Right forelimb (tissue), 1 donor: ENCODE measurements at places on chromosomes 7 and 10.

DNA sequence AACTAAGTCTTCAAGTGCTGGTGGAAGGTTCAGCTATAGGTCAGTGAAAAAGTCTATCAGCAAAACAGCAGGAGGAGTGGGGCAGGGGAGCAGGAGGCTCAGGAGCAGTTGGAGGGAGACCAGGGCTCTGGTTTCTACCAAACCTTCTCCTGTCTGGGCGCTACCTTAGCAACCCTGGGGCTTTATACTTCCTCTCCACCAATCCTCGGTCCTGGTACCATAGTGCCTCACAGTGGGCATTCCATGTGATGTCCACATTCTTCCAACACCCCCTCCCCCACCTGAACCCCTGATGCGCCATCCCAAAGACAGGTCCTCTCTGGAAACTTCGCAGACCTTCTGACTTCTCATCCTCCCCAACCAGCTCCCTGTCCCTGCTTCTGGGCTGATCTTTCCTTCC, 25.3 kb upstream of the ACSM6 start:
- DNase-seq = no peak

- DNase-seq = no peak
Measured at GRCh38 chr7:75722373-75722772, 16.4 kb downstream of the HIP1 start.

GRCh38 chr10:103333934-103334520, 16.9 kb downstream of the PCGF6 start:
- DNase-seq = no peak

DNA sequence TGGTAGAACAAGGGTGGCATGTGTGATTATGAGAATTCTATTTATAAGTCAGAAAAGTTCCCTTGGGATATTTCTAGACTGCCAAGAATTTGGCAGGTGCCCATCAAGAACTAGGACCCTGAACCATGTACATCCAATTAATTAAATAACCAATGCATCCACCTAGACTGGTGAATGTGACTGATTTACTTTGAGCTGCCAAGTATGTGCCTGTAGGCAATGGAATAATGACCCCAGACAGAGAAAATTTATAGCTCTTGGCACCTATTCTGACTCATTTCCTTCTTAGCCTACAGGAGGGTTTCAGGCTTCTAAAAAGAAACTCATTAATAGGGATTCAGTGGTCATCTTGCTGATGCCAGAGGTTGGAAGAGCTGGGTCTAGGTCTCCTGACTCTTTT, 54.9 kb downstream of the KCNH2 start:
- no peak for DNase-seq

DNA sequence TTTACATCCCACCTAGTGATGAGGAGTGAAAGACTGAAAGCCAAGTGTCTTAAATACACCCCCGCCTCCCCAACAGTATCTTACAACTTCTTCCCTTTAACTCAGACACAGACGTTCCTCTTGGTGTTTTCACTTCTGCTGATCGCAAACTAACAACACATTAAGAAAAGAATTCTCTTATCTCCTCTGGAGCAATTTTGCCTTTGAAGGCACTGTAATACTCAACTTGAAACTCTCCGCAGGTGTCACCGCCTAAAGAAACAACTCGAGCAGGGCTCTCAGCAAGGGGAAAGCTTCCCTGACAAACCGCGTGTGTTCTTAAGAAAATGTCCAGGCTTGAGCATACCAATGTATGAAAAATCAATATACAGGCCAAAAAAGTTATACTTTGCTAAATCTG, 452 bp downstream of the SEMA3C start:
- no peak for DNase-seq

DNA sequence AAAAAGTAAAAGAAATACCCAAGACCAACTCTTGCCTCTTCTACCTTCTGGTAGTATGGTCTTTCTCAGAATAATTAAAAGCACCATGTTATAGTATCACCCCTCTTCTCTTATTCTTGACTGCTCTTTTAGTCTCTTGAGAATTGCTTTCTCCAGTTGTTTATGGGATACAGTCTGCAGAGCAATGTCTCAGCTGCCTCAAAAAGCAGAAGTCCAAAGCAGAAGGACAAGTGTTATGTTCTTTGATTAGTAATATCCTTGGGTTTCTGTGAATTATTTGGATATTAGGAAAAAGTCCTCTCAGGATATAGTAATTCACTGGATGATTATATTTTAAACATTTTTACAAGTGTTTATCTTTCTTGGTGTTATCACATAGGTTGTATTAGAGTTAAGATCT, 7.4 kb downstream of the TAS2R41 start:
- no peak for DNase-seq

- DNase-seq = no peak
Measured at GRCh38 chr7:110186334-110186733, 904.6 kb upstream of the LRRN3 start.

DNA sequence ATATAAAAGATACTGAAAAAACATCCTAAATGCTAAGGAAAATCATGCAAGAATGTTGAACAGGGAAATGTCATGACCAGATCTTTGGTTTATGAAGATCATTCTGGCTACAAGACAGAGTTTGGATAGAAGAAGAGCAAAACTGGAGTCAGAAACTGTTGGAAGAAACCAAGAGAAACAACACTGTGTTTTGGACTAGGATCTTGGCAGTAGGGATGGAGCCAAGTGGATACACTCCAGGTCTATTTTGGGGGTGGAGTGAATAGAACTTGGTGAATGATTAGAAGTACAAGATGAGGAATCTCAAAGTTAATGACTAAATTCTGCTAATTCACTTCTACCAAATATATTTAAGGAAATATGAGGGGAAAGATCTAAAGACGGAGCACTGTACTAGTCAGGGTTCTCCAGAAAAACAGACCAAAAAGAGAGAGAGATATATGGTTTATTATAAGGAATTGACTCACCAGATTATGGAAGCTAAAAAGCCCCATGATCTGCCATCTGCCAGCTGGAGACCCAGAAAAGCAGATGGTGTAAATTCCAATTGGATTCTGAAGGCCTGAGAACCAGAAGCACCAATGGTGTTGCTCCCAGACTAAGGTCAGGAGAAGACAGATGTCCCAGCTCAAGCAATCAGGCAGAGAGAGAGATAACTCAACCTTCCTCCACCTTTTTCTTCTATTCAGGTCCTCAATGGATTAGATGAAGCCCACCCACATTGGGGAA, 254.9 kb downstream of the TRIL start:
- DNase-seq = no peak

GRCh38 chr10:80491251-80492102, 37.4 kb downstream of the TSPAN14 start:
- no peak for DNase-seq

GRCh38 chr10:100182281-100182680, 3.5 kb downstream of the ERLIN1 start:
- no peak for DNase-seq

DNA sequence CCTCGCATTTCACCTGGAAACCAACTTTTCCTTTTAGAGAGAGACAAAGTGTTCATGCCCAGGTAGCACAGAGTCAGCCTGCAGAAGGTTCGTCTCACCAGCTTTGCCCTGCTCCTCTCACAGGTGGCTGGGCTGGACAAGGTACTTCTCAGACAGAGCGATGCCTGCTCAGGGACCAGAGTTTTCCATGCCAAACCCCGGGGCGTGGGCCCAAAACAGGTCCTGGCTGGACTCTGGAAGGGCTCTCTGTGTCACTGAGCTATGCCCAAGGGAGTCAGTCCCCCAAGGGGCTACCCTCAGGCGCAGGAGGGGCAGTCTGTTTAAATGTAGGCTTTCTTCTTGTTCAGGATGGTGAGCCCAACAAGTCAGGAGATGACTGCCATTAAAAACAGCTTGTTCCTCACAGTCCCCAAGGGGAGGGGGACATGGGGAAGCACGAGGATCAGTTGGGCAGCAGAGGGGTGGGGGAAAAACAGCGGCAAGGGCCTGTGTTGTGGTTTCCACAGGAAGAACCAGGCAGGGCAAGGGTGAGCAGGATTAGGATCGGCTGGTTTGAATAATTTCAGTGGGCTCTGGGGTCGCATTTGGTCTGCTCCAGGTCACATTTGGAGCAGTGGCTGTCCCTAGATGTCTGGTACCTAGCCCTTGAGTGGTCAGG, 55.5 kb upstream of the FIGNL1 start:
- no peak for DNase-seq

- no peak for DNase-seq
Measured at GRCh38 chr7:76016191-76016947, 22.0 kb upstream of the TMEM120A start.

GRCh38 chr7:19317461-19317860, 172.2 kb upstream of the FERD3L start:
- no peak for DNase-seq

GRCh38 chr10:132204078-132204780, 17.5 kb downstream of the DPYSL4 start:
- no peak for DNase-seq

GRCh38 chr7:131931370-131931769, 374.9 kb upstream of the PODXL start:
- no peak for DNase-seq

GRCh38 chr10:3639546-3639945, 145.5 kb downstream of the KLF6 start:
- DNase-seq = no peak

GRCh38 chr7:121369462-121369861, 26.6 kb downstream of the FAM3C start:
- no peak for DNase-seq

DNA sequence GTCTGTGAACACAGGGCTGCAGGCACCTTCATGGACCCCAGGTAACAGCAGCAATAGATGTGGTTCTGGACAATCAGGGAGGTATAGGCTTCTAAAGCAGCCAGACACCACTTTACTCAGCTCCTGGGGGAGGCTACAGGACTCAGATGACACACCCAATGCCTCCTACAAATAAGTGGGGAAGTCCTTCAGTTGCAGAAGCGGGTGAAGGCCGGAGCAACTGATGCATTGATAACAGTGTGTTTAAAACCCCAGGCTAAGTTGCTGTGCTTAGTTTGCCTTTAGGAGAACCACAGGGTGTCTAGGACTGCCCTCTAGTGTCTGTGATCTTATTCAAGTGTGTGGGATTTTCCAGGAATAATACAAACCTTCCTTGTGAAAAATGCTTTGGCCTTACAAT, 5.9 kb upstream of the ITGA8 start:
- no peak for DNase-seq

- no peak for DNase-seq
Measured at GRCh38 chr10:30798646-30799185, 169.2 kb upstream of the LYZL2 start.

DNA sequence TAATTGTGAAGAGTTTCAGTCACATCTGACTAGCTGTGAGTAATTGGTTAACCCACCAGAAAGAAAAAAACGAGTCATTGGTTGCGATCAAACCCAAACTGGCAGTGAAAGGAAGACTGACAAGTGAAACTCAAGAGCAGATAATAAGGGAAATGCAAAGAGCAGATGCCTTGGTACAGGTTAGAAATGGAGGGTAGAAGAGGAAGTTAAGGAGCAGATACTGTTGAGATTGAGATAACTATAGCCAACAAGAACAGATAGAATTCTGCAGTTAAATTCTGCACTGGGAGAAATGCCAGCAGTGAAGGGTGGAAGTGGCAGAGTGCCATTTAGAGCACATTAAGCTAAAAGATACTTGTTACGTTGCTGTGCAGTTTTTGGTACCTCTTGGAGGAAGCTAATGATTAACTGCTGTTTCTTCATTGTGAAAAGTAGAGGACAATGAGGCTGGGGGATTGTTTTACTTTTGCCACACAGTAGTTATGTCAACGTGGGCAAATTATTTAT, 65.8 kb downstream of the CDK13 start:
- DNase-seq = no peak

DNA sequence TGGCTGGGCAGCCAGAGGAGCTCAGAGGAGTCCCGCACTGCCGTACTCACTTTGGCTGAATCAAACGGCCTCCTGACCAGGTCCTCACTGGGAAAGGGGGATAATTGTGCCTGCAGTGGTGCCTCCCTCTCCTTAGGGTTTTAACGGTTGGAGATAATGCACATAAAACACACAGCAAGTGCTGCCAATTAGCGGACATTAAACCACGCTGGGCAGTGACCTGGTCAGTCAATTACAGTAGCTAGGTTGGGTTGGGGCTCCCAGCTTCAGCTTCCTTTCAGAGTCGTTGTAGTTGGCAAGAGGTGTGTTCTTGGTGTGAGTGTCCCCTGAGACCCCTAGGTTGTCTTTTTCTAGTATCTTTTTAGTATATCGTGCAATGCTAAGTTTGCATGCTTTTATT, 146.6 kb downstream of the C10orf105 start:
- no peak for DNase-seq

GRCh38 chr7:151808400-151809145, 68.3 kb downstream of the PRKAG2 start:
- DNase-seq = no peak

- DNase-seq = no peak
Measured at GRCh38 chr7:44471436-44471835, 19.0 kb downstream of the NUDCD3 start.

GRCh38 chr10:78473006-78473405, 439.3 kb downstream of the RPS24 start:
- no peak for DNase-seq

DNA sequence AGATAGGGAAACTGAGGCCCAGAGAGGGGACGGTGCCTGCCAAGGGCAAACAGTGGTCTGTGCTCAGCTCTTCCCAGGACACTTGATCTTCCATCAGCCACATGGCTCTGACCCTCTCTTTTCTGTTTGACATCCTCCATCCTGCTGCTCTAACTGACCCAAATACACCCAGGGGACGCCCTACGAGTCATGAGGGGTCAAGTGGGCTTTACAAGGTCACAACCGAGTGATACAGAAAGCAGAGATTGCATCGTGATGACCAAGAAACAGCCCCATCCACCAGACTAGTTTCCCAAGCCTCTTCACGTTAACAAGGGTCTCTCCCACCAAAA, 131.2 kb upstream of the UNC5B start:
- DNase-seq = no peak

GRCh38 chr7:133853706-133854276, 273.3 kb upstream of the LRGUK start:
- DNase-seq = no peak

GRCh38 chr7:35448486-35448885, 194.6 kb upstream of the TBX20 start:
- no peak for DNase-seq
